ENCODE measurements at places on chromosomes 1 and 21.

DNA sequence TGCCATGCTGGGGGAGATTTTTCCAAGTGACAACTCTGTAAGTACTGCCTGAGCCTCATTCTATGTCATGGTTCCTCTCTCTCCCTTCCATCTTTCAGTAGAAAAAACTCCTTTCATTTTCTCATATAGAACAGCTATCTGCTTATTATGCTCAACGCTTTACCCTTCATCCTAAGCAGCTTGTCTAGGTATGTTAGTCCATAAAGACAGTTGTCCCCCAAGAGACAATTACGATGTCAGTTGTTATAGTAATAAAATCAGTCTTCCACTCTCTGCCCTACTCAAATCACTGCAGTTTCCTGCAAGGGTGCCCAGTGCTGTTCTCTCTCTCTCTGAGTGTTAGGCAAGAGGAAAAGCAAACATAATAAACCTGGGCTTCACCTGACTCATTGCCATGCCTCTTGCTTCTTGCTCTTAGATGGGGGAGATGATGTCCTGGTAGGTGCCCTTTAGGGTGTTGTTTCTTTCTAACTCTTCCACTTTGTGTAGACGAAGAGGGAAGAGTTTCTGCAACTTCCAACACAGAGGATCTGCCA lies 59.4 kb downstream of the PAPPA2 start:
- DNase-seq: no peak

- DNase-seq: no peak
Measured at GRCh38 chr21:35195232-35195631, 146.1 kb upstream of the RUNX1 start.

GRCh38 chr1:29920784-29921183 lies 684.5 kb downstream of the PTPRU start:
- DNase-seq: no peak

DNA sequence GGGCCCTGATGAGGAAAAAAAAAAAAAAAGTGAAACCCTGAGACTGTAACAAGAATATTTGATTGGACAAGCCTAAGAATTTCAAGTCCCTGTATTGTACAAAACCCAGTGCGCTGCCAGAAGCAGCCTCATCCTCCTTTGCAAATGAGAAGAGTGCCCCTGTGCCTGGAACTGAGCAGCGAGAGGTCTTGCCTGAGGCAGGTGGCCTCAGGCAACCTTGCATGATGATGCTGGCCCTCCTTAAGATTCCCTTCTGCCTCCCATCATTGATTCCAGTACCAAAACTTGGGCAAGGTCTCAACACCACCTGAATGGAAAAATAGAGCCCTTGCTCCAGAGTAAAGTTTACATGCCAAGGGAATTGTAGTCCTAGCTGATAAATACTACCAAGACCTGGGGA lies 129.6 kb upstream of the RAB4A start:
- DNase-seq: no peak

DNA sequence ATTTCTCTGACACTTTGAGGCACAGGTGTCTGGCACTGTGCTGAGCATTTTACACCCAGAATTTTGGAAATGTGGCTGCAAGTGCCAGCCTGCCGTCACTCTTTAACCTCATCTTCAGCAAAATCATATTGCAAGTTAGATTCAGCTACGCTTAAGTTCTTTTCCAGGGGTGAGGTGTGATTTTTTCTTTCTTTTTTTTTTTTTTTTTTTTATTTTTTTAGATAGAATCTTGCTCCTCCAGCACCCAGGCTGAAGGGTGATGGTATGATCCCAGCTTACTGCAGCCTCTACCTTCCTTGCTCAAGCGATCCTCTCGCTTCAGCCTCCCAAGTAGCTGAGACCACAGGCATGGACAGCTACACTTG lies 2.5 kb upstream of the RCC2 start:
- DNase-seq: no peak

DNA sequence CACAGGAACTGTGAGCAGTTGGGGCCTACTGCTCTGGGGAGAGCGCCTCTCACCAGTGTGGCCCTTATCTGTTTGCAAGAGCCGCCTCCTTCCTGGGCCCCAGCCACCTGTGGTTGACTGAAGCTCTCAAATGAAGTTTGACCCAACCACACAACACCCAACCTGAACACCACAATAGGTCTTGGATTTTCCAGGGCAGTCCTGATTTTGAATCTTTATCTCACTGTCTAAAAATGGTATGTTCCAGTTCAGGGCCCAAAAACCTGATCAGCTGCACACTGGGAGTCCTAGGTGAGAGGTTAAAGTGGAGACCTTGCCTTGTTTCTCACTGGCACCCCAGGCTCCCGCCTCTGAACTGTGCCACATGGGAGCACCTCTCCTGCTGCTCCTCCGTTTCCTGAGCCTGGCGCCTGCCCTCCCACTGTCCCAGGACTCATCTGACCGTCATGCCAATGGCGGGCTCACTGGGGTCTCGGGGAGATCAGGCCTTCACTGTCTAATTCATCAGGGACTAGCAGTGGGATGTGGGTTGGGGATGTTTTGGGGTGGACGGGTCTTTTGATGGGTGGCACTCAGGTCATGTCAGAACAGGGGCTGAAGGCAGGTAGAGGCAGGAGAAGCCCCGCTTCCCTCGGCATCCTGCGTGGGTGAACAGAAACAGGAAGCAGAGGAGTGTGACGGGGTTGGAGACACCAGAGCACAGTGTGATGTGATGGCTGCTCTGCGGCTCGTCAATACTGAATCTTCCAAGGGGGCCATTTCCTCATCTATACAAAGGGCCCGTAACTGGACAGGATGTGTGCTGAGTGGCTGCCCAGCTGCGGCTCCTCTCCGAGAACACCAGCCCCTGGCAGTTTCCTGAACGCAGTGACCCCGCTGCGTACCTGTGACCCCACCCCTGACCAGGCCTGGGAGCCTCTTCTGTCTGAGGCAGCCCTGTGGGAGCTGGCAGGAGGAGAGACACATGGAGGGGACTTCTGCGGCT lies 59.6 kb upstream of the ITPKB start:
- no peak for DNase-seq

- DNase-seq: no peak
Measured at GRCh38 chr1:32068957-32069588, 3.7 kb upstream of the TMEM39B start.

GRCh38 chr1:209326831-209327230 lies 256.7 kb upstream of the CAMK1G start:
- no peak for DNase-seq

DNA sequence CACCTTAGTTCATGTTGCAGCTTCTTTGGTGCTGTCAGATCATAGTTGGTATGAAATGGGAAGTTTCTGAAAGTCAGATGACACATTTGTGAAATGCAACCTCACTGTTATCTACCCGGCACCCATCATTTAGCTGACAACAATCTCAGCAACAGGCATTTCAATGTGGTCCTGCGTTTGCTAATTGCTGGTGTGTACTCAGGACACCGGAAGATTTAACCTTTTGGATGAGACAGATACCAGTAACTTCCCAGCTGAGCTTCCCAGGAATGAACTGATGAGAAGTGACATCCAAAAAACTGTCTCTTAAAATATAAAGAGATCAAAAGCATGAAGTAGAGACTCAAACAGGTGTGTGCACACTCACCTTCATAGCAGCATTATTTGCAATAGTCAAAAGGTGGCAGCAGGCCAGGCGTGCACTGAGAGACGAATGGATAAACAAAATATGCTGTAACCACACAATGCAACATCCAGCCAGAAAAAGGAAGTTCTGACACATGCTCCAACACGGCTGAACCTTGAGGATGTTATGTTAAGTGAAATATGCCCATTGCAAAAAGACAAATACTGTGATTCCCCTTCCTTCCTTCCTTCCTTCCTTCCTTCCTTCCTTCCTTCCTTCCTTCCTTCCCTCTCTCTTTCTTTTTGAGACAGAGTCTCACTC lies 7.9 kb upstream of the CLDN14 start:
- peak; percentile 75 for DNase-seq

DNA sequence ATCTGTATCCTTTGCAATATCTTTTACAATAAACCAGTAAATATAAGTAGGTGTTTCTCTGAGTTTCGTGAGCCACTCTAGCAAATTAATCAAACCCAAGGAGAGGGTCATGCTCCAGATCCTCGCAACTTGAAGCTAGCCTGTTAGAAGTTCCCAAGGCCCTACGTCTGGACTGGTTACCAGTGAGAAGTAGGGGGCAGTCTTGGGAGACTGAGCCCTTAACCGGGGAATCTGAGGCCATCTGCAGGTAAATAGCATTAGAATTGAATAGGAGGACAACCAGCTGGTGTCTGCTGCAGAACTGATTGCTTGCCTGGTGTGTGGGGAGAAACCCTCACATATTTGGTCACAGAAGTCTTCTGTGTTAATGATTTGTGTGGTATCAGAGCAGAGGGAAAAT lies 190.5 kb downstream of the RYR2 start:
- no peak for DNase-seq

GRCh38 chr21:29704719-29705118 lies 235.1 kb downstream of the GRIK1 start:
- no peak for DNase-seq

GRCh38 chr1:38235705-38236104 lies 189.1 kb upstream of the POU3F1 start:
- DNase-seq: no peak

DNA sequence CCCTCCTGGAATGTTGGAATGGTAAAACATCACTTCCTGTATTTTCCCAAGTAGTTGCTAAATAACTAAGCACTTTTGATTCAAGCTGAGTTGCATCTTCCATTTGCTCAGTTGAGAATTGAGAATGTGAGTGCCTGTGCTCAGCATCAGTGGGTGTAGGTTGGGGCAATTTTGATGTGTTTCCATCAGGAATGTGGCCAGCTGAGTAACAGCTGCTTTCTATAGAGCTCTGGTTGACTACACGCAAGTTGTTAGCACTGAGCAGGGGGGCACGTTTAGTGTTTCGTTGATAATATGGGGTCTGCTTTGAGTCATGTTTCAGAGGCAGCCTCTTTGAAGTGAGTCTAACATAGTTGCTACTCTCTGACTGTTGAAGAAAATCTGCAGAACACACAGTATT lies 41.5 kb downstream of the LRRC53 start:
- DNase-seq: no peak

- peak; percentile 99 for DNase-seq
Measured at GRCh38 chr1:154183046-154183915, 8.6 kb downstream of the TPM3 start.

- DNase-seq: no peak
Measured at GRCh38 chr1:10694274-10694632, 102.2 kb downstream of the CASZ1 start.

- DNase-seq: no peak
Measured at GRCh38 chr1:209873067-209873799, 45.5 kb downstream of the UTP25 start.

- DNase-seq: no peak
Measured at GRCh38 chr1:27331922-27332321, 9.9 kb upstream of the SYTL1 start.

DNA sequence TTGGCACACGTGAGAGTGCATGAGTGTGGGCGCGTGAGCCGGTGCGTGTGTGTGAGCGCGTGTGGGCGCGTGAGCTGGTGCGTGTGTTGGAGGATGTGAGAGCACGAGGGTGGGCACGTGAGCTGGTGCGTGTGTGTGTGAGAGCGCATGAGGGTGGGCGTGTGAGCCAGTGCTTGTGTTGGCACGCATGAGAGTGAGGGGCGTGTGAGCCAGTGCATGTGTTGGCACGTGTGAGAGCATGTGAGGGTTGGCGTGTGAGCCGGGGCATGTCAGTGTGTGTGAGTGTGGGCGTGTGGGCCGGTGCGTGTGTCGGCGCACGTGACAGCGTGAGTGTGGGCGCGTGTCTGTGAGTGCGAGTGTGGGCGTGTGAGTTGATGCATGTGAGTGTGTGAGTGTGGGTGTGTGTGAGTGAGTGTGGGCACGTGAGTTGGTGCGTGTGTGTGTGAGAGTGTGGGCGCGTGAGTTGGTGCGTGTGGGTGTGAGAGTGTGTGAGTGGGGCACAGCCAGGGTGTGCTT lies 45.7 kb upstream of the ARHGEF16 start:
- DNase-seq: no peak

DNA sequence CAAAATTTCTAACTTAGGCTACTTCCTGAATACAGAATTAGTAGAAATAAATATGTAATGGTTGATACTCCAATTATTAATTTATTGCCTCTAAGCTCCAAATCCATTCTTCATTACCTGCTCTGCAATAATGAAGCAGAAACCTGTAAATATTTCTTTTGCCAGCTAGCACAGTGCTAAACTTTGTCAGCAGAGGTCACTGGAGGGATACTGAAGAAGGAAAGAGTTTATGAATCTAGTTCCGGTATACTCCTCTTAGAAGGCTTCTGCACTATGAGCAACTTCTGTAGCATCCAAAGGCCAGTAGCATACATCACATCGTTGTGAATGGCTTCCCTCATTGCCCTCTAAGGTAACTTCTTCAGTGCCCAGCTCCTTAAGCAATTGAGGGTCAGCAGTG lies 81.0 kb upstream of the LHX8 start:
- no peak for DNase-seq

GRCh38 chr1:156371553-156372264 lies 2.7 kb downstream of the RHBG start:
- no peak for DNase-seq

GRCh38 chr1:196997423-196997822 lies 20.1 kb downstream of the CFHR5 start:
- no peak for DNase-seq

Measured in RWPE2 (cell line).